Peyer's patch (tissue), 4 donors: ENCODE measurements at places on chromosomes 16 and 17. TPM values are rescaled to one million over a fixed set of nuclear protein-coding genes. Genes with fewer than 3 reads are reported as not detected.

- no peak for DNase-seq
These were observed 79.9 kb downstream of the GPRC5B start for GRCh38 chr16:19804538-19805323.

The UBTF gene
- total RNA-seq = 58.4 TPM

The FMNL1 gene
- 15.4 TPM for total RNA-seq

GRCh38 chr16:29784901-29785500, 5.5 kb upstream of the KIF22 start:
- peak; percentile 85 for DNase-seq

DNA sequence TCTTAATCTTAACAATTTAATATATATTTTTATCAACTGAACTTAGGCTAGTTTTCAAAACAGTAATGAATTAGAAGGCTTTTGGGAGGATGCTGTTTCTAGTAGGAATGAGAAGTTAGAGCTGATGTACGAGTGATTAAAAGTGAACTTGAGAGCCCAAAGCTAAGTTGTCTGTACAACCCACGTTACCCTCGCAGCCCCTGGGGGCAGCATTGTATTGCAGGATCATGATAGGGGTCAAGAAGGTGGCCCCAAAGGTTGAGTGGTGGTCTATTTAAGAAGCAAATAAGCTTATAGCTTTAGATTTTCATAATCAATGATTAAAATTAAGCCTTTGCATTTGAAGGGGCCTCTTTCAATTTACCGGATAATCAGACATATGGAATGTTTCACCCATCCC, 33.7 kb upstream of the ALDH3A2 start:
- DNase-seq = no peak

GRCh38 chr17:42067371-42068091, 17.1 kb upstream of the C17orf113 start:
- DNase-seq = peak; percentile 87

The CPSF4L gene
- total RNA-seq = not detected

The SLC52A1 gene
- not detected for total RNA-seq

The CD19 gene
- 85.8 TPM for total RNA-seq

DNA sequence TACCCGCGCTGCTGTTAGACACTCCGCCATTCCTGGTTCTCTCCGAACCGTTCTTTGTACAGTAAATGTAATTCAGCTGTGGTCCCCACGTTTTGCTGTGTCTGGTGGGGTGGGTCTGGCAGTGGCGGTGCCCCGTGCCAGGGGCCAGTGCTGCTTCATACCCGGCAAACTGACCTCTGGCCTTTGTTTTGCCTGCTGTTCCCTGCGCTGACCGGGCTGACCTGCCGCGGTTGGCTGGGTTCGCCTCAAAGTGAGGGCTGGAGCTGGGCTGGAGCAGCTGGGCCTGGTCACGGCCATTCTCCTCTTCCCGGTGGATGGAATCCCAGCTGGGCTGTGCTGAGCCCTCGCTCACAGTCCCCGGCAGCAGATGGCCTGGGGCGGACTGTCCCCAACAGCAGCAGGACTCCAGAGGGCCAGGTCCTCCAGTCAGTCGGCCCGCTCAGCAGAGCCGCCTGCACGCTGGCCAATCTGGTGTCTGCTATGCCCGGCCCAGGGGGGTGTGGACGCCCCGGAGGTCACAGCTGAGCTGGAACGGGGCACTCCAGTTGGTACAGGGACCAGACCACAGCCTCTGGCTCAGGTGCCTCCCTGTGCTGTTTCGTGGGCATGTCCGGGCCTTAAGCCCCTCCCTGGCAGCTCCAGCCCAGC, 1.5 kb upstream of the WFIKKN1 start:
- no peak for DNase-seq

DNA sequence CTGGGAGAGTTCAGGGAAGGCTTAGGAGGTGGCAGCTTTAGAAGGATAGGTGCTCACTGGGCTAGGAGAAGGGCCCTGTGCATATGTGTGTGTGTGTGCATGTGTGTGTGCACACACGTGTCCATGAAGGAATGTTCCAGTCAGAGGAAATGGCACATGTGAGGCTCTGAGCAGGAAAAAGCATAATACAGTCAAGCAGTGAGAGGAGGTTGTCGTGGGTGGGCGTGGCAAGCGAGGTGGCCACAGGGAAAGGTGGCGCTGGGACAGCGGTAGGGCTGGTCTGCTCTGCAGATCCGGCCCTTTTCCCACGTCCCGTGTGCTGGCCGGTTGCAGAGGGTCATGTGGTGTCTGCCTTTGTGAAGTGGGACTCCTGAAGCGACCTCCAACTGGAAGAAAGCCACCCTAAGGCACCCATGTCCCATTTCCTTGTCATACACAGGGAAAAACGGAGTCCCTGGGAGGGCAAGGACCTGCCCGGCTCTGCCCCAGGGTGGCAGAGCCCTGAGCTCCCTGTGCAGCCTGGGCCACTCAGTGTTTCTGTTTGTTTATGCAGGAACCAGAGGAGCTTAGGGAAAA, 40.1 kb downstream of the NT5M start:
- DNase-seq = no peak

The FGF11 gene
- 1.0 TPM for total RNA-seq

- no peak for DNase-seq
These were observed 18.8 kb downstream of the POLR2A start for GRCh38 chr17:7502987-7503386.

The TAF15 gene
- total RNA-seq = 88.4 TPM

The KRTAP2-2 gene
- not detected for total RNA-seq

- no peak for DNase-seq
These were observed 322.1 kb downstream of the MAP2K4 start for GRCh38 chr17:12342609-12343435.

- no peak for DNase-seq
These were observed 40.1 kb downstream of the KCNJ16 start for GRCh38 chr17:70115126-70115525.

The SMURF2 gene
- 39.5 TPM for total RNA-seq

- no peak for DNase-seq
These were observed 425.8 kb upstream of the ZFHX3 start for GRCh38 chr16:73473713-73474112.

DNA sequence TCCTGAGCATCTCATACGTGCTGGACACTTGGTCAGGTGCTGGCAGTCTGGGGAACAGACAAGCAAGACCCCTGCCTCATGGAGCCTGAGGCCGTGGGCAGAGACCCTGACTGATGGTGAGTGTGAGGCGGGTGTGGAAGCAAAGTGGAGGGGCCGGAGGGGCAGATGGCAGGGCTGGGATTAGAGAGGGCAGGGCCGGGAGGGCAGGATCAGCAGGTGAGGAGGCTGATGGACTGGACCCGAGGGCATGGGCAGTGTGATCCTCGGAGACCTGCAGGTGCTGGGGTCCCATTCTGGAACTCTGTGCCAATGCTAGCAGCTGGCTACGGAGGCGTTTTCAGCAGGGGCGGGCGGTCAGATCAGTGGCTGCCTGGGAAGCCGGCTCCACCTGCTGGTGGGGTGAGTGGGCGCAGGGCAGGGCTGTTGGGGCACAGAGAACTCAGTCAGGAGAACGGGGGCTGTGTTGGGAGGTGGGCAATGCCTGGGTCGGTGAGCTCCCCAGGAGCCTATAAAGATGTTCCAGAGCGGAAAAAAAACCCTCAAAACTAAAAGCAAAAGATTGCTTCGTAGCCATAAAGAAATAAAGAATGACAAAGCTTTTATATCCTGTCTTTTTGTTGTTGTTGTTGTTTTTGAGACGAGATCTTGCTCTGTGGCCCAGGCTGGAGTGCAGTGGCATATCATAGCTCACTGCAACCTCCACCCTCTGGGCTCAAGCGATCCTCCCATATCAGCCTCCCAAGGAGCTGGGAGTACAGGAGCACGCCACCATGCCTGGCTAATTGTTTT, 8.9 kb upstream of the C16orf74 start:
- peak; percentile 72 for DNase-seq

DNA sequence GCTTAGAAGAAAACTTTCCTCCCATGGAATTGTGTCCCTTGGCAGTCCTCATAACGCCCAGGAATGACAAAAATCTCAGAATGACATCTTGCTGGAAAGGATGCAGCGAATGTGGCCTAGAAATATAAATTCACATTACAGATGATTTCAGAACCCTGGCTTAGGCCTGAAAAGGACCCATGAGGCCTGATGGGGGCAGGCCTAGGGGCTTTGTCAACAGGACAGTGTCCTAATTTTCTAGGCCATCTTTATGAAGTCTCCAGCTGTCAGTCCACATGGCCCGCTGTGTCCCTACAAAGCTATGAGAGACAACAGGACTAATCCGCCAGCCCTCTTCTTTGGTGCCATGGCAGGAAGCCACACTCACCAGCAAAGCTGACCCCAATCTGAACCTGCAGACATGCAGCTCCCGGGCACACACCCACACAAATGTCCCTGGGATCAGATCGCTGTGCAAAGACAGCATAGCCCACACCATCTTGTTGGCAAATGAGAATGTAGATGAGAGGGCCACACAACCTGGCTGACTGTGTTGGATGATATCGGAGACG, 40.4 kb upstream of the DNAH17 start:
- no peak for DNase-seq

DNA sequence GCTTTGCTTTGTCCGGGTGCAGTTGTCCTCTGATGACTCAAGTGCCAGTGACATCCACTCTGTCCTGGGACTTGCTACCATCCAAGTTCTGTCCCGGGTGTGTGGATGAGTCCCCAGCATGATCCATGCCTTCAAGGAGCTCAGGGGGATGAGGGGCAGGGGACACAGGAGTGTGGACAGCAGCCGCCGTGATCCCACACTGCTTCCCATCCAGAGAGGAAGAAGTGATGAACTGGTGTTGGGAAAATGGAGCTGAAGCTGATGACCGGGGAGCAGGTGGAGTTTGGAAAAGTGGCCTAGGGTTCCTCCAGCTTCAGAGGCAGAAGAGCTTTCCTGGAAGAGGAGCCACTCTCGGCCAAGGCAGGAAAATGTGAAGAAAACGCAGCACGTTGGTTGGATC, 249.6 kb upstream of the TNRC6C start:
- DNase-seq = no peak

- peak; percentile 72 for DNase-seq
These were observed 6.4 kb downstream of the C16orf86 start for GRCh38 chr16:67672739-67673662.

DNA sequence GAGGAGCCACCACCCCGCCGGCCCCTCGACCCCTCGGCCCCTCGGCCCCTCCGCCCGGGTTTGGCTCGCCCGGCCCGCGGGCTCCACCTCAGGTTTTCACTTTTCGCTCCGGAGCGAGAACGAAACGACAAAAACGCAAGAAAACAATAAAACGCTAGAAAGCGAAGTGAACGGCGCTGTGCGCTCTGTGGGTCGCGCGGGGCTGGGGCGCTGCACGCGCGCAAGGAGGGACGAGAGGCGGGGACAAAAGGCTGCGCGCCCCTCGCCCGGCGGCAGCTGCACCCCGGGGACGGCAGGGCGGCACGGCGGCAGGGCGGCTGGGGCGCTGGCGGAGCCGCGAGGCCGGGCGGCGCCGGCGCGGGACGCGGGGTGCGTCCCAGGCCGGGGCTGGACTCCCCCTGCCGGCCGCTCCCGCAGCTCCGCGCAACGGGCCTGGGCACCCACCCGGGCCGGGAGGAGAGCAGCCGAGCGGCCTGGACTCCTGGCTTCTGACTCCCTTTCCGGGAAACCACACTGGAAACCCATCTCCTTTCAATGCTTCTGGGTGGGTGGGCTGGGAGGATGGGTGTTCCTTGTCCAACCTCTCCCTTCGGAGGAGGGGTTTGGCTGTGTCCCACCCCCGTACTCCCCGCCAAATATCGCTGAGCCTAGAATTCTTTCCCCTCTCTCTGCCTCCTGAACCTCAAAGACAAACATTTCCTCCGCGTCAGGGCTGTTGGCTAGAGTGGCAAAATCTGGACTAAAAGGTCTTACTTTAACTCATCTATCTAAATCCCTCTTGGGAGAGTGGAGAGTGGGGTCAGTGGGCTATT, 9.9 kb downstream of the TBX2 start:
- peak; percentile 65 for DNase-seq

- DNase-seq = no peak
These were observed 133.4 kb downstream of the MAP2K6 start for GRCh38 chr17:69547947-69548346.

The FOXF1 gene
- 36.3 TPM for total RNA-seq

The KRT33A gene
- total RNA-seq = not detected

The NPTX1 gene
- 0.80 TPM for total RNA-seq

DNA sequence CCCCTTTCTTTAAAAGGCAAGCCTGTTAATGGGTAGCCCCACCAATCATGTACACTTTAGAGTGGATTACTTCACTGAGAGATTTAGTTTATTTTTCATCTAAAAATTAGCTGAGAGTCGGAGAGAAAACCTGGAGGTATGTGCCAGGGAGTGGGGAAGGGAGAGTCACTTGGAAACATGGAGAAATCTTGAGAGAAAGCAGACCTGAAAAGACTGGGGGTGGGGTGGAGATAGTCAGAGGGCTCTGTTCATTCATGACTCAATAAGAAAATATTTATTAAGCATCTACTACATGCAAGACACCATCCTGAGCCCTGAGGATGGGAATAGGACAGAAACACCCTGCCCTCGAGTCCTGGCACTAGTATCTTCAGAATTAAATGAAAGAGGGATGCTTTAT, 27.4 kb upstream of the RCVRN start:
- no peak for DNase-seq

DNA sequence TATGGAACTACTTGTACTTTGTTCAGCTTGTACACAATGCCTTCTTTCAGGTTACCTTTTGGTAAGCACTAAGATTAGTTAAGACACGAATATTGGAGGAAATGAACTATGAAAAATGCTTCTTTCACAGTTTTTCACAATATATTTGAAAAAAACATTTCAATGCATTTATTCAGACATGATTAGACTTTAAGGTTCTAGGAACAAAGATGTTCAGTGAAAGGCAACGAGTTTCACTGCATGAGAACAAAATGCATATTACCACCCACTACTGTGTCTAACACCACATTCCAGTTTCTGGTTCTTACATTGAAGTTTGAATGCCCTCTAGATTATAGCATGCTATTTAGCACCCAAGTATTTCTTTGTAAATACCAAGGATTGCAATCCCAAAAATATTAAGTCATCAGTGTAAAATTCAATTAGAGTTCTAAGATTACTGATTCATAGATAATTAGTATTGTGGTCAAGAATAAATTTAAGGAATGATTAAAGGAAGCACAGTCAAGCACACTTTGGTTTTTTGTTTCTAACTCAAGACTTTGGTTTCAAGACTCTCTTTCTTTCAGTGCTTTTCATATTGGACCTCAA, 261.7 kb downstream of the CEP112 start:
- DNase-seq = no peak

The CYB561 gene
- 109 TPM for total RNA-seq

The CRISPLD2 gene
- 57.5 TPM for total RNA-seq

GRCh38 chr16:30769379-30770089, 7.4 kb downstream of the RNF40 start:
- no peak for DNase-seq

The ITGA2B gene
- total RNA-seq = not detected

DNA sequence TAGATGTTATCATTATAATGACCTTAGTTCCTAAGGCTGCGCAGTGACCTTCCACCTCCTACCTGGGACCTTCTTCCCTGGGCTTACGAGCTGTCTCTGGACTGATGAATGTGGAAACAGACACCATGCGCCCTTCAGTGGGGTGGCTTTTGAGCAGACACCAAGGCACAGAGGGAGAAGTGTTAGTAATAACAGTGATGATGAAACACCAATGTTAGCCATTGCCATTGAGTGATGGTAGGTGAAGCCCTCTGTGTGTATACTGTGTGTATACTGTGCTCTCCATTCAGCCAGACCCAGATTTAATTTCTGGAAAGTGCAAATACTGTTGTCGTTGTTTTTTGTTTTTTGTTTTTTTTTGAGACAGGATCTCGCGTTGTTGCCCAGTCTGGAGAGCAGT, 44.5 kb downstream of the CLEC16A start:
- DNase-seq = no peak
